ENCODE measurements at places on chromosomes 5 and 9.

- no peak for DNase-seq
Observed at GRCh38 chr5:127599847-127600246, 49.0 kb upstream of the CTXN3 start.

GRCh38 chr9:6759185-6759977 is 1.6 kb downstream of the KDM4C start:
- DNase-seq, result peak; percentile 86

DNA sequence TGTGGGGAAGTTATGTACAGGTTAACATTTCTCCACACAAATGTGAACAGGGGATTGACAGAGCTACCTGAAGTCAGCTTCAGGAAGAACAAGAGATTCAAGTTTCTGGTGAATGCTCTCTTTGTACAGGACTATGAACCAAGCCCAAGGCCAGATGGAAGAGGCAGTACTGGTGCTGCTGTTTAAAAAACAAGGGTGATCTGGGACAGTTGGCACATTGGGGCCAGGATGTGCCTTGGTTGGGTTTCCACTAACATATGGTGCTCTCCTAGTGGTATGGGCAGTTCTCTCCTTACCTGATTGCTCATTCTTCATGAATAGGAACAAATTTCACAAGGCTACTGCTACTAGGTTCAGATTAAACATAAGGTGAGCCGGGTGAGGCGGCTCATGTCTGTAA is 40.0 kb downstream of the MTMR12 start:
- no peak for DNase-seq

GRCh38 chr9:97243606-97244005 is 63.9 kb upstream of the CCDC180 start:
- DNase-seq, result no peak

DNA sequence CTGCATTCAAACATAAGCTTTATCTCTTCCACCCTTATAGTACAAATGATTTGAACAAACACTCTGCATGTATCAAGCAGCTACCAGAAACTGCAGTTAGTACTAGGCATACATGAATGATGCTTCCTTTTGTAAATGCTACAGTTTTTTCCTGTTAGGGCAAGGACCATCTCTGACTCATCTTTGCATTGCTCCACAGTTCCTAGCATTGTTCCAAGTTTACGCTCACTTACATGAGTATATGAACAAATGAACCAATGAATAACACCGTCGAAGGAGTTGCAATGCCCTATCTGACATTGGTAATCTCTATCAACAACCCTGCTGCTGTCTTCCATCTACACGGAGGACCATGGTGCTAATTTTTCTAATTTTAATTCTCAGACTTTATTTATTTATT is 2.1 kb upstream of the ALDH7A1 start:
- no peak for DNase-seq

DNA sequence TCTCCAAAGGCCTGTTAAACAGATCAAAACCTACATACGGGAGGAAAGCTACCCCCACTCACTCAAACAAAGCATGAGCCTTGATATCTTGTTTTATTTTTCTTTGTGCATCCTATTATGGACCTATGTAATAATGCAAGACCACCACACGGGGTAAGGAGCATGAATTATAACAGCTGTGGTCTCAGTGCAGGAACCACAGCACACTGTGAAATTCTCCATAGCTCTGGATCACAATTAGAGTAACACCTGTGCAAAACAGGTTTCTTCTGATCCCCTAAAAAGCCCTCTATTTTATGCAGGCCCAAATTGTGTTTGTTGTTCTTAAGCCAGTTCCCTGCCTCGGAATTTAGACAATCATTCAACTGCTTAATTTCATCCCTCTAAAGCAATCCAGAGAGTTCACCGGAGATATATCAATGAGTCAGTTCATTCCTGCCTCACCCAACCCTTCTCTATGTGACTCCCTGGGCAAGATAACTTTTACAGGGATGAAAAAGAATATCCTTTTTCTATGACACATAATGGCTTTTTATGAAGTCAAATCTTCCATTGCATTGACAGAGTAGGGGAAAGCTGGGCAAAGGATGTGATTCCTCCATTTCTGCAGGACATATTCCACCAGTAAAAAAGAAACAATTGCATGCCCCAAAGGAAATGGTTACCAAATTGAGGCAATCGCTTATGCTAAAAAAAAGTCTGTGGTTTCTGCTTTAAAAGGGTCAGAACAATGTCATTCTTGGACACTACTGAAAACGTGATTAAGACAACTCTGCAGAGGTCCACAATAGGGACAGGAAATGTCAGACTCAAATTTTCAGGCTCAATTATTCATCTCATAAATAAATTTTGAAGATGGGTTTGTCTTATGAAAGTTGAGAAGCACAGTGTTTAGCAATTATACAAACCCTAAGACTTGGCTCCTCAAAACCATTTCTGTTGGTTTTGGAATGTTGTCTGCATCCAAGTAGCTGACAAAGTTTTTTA is 41.6 kb upstream of the FST start:
- no peak for DNase-seq

DNA sequence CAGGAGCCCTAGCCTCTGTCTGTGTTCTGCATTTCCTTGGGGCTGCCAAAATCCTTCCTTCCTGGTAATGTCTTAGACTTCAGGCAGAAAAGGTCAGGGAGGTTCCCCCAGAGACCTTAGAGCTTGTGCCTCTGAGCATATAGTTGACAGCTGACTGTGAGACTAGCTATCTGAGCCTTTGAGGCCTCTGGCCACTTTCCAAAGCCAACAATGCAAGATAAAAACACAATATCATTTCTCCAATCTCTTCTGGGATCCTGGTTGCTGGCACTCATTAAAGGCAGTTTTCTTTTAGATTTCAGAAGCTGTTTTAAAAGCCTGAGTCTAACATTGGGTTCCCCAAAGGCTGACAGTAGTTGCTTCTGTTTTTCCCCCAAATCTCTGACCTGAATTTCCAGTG is 13.2 kb upstream of the GLRA1 start:
- no peak for DNase-seq

DNA sequence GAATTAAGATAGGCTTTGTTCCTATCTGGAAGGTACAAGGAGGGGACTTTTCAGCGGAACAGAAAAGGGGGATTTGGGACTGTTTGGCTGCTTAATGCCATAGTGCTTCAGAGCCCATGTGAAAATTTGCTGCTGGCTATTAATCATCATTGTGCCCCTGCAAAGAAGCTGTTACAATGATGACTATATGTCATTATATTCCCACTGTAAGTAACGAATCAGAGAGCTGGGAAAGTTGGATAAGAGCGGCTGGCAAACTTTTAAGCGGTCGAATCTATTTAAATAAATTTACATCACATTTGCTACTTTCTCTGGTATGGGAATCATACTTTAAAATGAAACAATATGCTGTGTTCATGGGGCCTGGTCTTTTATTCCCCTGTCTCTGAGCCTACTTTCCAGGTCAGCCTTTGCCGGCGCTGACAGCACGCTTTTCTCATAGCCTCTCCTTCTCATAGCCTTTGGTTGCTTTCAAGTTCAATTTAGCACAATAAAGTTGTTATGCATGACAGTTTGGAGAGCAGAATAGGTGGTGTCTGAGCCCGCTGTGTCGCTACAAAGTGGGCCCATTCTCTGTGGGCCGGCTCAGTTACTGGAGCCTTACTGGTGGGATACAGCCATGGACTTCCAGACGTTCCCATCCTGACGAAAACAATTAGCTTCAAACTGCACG is 271.2 kb upstream of the TMEM161B start:
- DNase-seq, result no peak

All from activated CD4-positive, alpha-beta T cell treated with anti-CD3 and anti-CD28 coated beads, Interleukin-10, Interleukin-2, amounts not matched to agents 100 ng/mL and 50 ng/mL, durations not matched to agents 16 hours and 8 hours (primary cell).